Activated CD8-positive, alpha-beta memory T cell treated with anti-CD3 and anti-CD28 coated beads, Interleukin-2, amount 50 U/mL, for 48 hours (primary cell): ENCODE measurements at places on chromosomes 1 and 21.
A peak's percentile ranks its signal among the peaks of the same experiment; 100 is the strongest.

DNA sequence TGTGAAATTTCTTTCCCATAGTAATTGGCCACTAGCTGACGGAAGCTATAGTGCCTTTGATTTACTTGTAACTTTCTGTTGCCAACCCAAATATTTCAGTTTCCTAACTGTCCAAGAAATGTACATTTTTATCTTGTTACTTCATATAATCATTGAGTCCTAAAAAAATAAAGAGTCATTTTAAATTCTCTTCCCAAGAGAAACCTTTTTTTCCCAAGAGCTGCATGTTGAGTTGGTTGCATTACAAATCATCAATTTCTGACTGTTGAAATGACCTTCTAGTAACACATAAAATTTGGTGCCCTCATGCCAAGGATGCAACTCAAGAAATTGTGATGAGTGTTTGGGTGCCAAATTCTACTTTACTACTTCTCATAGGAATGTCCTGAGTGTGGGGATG, 61.0 kb downstream of the HMCN1 start:
- DNase-seq = no peak

GRCh38 chr1:43011020-43011419, 52.4 kb upstream of the SLC2A1 start:
- no peak for DNase-seq

DNA sequence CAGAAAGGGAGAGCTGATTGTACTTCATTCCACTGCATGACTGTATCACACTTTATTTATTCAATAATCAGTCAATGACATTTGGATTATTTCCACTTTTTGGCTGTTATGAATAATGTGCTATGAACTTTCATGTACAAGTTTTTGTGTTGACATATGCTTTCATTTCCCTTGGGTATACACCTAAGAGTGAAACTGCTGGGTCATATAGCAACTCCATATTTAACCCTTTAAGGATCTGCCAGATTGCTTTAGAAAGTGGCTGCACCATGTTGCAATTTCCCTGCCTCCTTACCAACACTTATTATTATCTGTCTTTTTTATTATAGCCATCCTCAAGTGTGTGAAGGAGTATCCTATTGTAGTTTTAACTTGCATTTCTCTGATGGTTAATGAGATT, 108.8 kb upstream of the KCNK1 start:
- DNase-seq = no peak

- DNase-seq = no peak
Measured at GRCh38 chr21:33286600-33287456, 20.7 kb downstream of the IL10RB start.

- DNase-seq = peak; percentile 81
Measured at GRCh38 chr1:36306210-36306901, at the start of gene SH3D21. Gene SH3D21 (plus strand): TSS chr1:36306368. CDS start chr1:36306421, 53 bp downstream.
